ENCODE measurements at places on chromosomes 3 and 15.

- peak; percentile 10 for DNase-seq
Observed at GRCh38 chr3:143975554-143976152, 4.0 kb downstream of the DIPK2A start.

DNA sequence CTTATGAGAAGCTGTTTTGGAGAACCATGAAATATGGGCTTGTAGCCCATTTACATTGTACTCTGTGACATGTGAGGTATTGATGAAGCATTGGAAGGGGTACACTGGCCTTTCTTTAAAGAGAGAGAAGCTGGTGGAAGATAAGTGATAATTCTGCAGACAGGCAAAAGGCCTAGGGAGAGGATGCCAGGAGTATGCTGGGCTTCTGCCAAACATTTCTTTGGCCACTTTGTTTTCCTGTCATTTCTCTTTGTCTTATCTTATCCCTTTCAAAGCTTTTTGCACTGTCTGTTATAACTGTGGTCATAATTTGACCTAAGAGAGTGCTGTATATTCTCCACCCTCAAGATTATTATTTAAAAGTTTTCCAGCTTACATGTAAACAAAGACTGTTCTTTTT, 109.6 kb upstream of the SEMA6D start:
- DNase-seq, result no peak

GRCh38 chr15:65310431-65311137, 6.1 kb downstream of the RNU5B-1 start:
- DNase-seq, result no peak

- DNase-seq, result no peak
Observed at GRCh38 chr3:193945143-193945542, 190.8 kb upstream of the HES1 start.

DNA sequence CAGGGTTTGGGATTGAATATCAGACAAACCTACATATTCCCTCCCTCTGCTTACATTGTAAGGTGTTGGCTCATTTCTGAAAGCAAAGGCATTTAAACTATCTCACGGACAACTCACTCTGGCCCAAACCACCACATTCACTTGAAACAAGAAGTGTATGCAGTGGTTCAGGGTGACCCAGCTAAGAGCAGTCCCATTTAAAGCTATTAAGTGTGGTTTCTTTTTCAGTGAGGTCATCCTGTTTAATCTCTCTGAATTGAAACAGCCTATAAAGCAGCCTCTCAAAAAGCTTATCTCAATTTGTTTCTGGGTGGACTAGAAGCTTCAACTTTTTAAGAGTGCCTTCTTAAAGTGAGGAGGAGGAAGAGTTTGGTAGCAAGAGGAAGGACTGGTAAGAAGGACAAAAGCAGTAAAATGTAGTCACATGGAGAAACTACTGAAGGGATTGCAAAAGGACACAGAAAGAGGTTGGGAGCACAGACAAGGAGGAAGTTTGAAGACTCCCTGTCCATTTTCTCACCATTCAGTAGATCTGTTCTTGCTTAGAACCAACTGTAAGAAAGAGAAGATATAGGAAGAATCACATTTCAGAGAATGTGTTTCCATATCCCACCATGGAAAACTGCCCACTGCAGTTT, 151.6 kb downstream of the TMCO5A start:
- DNase-seq, result peak; percentile 10

DNA sequence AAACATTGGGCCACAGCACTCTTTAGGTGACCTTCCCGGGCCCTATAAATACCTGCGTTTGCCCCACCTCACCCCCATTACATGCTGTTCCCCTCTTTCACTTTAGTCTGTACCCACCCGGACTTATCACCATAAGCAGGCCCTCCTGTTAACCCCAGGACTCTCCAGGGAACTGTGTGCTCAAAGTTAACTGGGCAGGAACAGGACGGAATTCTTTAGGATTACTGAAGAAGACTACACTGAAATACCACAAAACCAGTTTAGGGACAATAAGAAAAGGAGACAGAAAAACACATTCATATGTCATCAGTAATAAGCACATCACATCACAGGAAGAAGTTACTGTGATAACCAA, 45.5 kb downstream of the FSIP1 start:
- no peak for DNase-seq

DNA sequence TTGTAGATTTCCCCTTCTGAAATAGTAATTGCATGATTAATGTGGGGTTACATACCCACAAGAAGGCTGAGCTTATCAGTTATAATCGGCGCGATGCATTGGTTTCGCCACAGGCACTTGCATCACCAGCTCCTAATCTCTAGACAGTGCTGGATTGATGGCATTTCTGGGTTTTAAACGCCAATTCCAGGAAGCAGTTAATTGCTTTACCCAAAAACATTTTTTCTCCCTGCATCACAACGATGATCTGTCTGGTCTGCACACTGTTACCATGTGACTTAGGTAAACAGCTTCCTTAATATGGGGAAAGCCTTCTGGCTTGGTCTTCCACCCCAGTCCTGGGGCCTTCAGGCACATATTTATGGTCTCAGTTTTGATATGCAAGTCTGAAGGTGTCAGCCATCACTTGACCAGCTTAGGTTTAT, 70.0 kb upstream of the HEG1 start:
- no peak for DNase-seq

DNA sequence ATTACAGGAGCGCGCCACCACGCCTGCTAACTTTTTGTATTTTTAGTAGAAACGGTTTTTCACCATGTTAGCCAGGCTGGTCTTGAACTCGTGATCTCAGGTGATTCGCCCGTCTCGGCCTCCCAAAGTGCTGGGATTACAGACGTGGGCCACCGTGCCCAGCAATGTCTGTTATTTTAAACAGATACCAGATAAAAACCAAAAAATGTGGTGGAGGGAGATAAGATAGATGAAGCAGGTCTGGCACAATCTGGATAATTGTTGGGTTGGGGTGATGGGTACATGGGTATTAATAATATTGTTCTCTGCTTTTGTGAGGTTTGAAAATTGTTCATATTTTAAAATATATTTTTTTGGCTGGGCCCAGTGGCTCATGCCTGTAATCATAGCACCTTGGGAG, 4.7 kb downstream of the RNF111 start:
- no peak for DNase-seq

Data from RCC 7860 (cell line).